Myocyte (in vitro differentiated cells): ENCODE measurements at places on chromosomes 3 and 15.
A peak's percentile ranks its signal among the peaks of the same experiment; 100 is the strongest.

DNA sequence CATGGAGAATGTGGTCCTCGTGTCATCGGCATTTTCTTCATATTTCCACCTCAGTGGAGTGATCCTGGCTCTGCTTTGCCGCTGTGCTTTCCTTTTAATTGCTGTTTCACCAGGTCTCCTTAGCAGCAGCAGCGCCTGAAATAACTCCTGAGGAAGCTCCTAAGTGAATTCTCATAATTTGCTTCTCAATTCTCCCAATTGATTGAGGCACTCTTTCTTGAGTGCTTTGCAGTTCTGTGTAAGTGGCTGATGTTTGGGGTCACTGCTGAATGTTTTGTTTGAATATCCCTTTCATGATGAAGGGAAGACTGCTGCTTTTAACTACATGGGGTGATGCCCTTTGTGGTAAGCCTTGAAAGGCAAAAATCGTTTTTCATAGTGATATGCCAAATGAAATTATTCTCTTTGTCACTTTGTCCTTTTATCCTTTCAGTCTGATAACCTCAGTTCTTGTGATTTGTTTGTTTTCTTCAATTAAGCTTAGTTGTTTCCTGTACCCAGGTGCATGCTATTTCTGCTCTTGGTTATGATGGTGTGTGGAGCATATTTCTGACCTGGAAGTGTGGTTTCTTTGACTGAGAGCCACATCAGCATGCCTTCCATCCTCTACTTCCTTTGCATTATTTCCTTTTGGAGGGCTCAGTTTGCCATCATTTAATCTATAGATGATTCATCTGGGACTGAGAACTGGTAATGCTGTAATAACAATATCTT is 36.7 kb downstream of the HMG20A start:
- no peak for DNase-seq

GRCh38 chr3:161430307-161430706 is 59.0 kb upstream of the SPTSSB start:
- no peak for DNase-seq

DNA sequence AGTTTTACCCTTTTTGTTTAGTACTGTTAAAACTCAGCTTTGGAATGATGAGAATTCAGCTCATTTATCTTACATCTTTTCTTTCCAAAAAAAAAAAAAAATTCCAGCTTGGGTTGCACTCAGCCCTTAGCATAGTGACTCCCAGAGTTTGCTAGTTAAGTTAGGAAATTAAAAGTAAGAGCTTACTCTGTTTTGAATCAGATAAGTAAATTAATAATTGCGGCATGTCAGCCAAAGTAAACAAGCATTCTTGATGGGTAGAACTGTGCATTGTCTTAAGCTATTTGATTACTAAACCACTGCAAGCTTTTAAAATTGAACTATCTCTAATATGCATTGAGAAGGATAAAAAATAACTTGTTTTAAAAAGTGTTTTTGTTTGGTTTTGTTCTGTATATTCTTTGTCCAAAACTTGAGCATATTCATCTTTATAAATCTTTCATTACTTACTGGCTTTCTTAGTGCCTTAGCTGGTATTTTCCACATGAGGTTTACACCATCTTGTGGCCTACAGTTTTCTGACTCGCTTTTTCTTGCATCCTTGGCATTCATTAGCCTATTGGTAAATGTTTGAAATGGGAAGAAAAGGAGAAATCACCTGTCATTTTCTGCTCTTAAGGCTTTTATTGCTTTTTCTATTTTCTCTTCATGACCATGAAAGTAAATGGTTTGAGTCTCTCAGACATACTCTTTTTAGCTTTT is 107.6 kb downstream of the FILIP1L start:
- peak; percentile 48 for DNase-seq

DNA sequence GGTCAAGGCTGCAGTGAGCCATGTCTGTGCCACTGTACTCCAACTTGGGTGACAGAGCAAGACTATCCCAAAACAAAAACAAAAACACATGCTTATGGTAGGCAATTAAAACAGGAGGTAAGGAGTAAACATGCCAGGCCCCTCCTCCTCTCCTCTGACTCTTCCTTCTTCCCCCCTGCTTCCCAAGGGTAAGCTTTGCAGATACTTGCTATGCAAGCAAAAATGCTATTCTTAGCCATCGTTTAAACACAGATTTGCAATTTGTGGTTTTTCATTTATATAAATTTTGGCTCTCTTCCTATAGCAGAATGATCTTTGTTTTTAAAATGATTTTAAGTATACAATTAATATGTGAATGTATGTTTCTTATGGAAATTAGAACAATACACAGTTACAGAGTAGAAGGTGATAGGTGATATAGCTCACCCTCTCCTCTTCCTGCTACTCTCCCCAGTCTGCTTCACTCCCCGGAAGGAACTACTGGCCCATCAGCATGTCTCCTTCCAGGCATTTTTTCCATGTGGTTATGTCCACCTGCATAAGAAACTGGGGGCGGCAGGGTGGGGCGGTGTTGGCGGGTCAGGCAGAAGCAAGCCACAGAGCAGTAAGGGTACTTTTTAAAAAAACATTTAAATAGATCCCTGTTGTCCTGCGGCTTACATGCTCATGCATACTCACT is 42.1 kb downstream of the IGF1R start:
- DNase-seq: no peak

- DNase-seq: no peak
Observed at GRCh38 chr3:169952045-169952444, 14.6 kb upstream of the SEC62 start.

GRCh38 chr3:53818221-53819162 is 27.7 kb downstream of the CHDH start:
- no peak for DNase-seq
